NCI-H2029 treated with DMSO at 0.1 percent for 48 hours (cell line): ENCODE measurements at places on chromosomes 16 and 17.

DNA sequence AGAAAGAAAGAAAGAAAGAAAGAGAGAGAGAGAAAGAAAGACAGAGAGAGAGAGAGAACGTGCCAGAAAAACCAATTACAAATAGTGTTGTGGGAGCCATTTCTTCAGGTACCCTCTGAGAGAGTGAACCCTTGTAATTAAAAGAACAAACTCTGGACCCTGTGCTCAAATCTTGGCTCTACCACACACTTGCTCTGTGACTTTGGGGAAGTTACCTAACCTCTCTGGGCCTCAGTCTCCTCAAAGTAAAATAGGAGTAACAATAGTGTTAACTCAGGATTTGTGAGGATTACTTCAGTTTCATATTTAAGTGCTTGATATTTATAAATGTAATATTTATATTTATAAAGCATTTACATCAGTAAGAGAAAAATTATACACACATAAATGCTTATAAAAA lies 139.8 kb downstream of the GSG1L start:
- no peak for DNase-seq

GRCh38 chr17:58317421-58318064 lies 11.1 kb downstream of the TSPOAP1 start:
- no peak for DNase-seq

GRCh38 chr17:6330936-6331335 lies 104.0 kb downstream of the AIPL1 start:
- DNase-seq = no peak

GRCh38 chr17:34386697-34387550 lies 23.9 kb upstream of the CCL1 start:
- DNase-seq = no peak
